Stimulated activated CD4-positive, alpha-beta T cell treated with anti-CD3 and anti-CD28 coated beads, Interleukin-1b, Interleukin-23, amount 100 ng/mL, for 1 hour (primary cell): ENCODE measurements at places on chromosomes 1 and 21.

DNA sequence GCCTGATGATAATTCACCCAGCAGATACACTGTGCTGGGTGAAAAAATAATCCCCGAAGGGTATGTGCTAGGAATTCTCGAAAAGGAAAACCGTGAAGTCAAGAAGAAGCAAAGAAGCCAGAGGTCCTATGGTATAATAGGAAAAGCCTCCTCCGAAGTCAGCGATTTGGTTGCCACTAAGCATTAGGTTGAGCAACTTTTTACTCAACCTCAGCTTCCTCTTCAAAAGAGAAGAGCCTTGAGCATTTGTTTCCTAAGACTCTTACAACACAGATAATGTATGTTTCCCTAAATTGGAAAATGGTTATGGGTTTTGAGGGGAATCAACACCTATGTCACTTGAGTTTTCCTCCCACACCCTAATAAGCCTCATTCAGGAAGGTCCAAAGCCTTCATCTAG lies 21.3 kb upstream of the MNDA start:
- DNase-seq: no peak

GRCh38 chr21:35406635-35407034 lies 357.5 kb upstream of the RUNX1 start:
- DNase-seq: no peak

- DNase-seq: no peak
These were observed 19.4 kb upstream of the ZNF281 start for GRCh38 chr1:200429221-200429751.

DNA sequence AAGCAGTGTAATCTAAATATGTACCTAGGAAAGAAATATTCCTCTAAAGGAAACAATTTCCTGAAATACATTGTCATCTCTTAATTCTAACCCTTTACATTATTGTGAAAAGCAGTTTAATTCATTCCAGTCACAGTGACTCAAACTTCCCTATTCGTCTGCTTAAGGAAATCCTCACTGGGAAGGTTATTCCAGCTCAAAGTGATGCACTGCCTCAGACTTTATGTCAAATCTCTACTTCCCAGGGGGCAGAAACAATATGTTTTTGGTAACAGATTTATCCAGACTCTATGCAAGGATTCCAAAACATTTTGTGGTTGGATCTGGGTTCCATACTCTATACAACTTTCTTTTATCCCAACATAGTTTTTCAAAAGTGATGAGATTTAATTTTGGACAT lies 145.2 kb downstream of the NTMT2 start:
- no peak for DNase-seq

DNA sequence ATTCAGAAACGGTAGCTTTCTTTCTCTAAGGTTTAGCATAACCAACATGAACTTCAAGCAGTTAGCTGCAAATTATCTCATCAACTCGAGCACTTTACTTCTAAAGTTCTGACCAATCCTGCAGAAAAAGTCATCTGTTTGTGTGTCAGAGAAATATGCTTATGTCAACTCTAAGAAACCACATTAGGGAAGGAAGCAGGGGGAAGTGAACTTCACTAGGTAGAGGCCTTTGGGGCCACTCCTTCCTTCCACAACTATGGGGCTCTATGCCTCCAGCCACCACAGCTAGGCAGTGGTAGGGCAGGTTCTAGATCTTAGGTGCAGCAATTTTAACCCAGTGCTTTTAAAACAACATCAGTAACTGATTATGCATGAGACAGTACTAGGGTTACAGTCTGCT lies 375.9 kb downstream of the DSCAM start:
- no peak for DNase-seq

DNA sequence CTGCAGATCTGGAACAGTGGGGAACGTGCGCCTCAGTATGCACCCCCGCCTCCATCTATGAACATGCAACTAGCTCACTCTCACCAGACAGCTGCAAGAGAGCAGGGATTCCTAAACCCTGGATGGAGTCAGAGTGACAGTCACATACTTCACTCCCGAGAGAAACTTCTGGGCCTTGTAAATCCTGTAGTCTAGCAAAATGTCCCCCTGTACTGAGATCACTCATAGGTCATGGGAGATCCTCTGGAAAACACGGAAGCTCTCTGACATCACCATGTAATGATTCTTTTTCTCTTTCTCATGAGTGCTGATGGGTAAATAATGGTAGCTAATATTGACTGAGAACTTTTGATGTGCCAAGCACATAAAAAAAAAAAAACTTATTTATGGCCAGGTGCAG lies 23.4 kb upstream of the TARDBP start:
- no peak for DNase-seq

- no peak for DNase-seq
These were observed 41.2 kb downstream of the DHCR24 start for GRCh38 chr1:54845772-54846171.

- DNase-seq: no peak
These were observed 281.0 kb downstream of the SMYD3 start for GRCh38 chr1:246226041-246226440.

GRCh38 chr1:27011058-27011764 lies 1.4 kb downstream of the TENT5B start:
- DNase-seq: no peak
